ENCODE measurements at places on chromosomes 5 and 9.

- DNase-seq = no peak
Observed at GRCh38 chr5:54601411-54602230, 84.1 kb downstream of the SNX18 start.

DNA sequence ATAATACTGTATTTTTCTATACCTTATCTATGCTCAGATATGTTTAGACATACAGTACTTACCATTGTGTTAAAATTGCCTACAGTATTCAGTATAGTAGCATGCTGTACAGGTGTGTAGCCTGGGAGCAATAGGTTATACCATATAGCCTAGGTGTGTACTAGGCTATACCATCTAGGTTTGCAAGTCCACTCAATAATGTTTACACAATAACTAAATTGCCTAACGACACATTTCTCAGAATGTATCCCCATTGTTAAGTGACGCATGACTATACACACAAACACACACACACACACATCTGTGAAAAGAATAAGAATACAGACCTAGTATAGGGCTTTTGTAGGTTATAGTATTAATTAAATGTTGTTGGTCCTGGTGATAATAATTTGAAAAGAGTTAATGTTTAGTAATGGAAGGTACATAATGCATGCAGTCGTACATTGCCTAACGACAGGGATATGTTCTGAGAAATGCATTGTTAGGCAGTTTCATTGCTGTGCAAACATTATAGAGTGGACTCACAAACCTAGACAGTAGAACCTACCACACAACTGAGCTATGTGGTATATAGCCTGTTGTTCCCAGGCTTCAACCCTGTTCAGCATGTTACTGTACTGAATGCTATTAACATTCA lies 13.6 kb downstream of the TDRD7 start:
- no peak for DNase-seq

DNA sequence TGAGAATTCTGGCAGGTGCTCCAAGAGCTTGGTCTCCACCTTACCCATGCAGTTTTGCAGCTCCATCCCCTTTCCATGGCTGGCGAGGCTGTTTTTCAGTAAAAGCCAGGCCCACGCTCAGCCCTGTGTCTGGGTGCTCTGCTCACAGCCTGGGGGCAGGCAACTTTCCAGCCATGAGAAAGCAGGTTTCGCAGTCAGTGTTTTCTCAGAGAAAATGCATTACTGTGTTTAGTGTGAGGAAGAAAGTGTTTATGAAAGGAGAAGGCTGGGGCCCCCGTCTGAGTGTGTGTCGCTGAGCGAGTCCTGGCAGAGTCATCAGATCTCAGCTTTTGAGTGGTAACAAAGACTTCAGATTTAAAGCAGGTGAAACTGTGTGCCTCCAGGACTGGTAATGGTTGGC lies 248.1 kb downstream of the IRX1 start:
- no peak for DNase-seq

DNA sequence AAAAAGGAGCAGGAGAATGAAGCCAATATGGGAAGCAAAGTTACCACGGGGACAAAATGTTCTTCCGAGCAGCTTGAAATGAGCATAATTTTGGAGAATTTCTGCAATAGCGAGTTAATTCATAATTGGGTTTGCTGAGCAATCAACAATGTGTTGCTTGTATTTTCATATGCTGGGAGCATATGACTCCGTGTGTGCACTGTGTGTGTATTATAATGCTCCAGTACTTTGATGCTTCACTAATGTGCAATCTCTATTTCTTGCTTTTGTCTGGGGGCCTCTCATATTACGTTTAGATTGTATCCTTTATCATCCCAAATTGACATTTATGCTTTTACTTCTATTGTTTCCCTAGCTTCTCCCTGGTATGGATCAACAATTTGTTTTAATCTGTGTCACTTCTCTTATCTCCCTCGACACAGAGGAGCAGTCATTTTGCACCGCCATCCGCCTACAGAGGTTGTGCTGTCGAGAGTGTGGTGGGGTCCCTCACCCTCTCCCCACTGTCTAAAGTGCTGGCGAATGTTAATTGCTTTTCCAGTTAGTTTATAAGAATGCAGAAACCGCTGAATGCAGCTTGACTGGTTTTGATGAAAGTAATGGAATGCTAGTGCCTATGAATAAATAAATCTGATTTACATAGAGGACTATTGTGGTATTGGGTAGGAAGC lies 372.5 kb upstream of the WWC1 start:
- no peak for DNase-seq

DNA sequence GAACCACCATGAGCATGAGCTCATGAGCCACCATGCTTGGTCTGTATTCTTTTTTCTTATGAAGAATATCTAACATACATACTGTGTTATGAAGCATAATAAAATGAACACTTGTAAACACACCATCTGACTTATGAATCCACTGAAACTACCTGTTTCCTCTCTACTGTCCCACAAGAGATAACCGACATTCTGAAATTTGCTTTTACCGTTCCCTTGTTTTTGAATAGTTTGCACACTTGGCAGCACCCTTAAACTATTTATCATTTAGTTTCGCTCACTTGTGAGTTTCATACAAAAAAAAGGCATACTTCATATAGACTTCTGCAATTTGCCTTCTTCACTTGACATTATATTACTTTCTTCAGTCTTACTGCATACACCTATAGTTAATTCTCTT lies 8.9 kb downstream of the LARS1 start:
- DNase-seq = no peak

- peak; percentile 65 for DNase-seq
Observed at GRCh38 chr9:72524820-72525540, 3.6 kb downstream of the TMC1 start.

GRCh38 chr5:140011297-140011802 lies 31.7 kb downstream of the NRG2 start:
- DNase-seq = no peak

DNA sequence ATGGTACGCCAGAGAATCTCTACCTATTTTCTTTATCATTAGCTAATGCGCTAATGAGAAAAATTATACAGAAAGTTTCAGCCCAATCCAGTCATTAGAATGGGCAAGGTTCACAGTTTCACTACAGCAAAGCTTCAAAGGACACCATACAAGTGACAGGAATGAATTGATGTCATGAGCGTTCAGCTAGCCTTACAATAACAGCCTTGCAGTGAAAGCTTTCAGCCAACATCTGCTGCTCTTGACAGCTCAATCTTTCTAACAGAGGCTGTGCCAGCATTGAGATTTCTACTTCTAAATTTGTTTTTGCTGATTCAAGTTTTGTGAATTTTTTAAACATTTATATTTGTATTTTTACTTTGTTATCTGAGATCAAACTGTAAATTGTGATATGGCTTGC lies 302.4 kb upstream of the FAM174A start:
- DNase-seq = no peak

DNA sequence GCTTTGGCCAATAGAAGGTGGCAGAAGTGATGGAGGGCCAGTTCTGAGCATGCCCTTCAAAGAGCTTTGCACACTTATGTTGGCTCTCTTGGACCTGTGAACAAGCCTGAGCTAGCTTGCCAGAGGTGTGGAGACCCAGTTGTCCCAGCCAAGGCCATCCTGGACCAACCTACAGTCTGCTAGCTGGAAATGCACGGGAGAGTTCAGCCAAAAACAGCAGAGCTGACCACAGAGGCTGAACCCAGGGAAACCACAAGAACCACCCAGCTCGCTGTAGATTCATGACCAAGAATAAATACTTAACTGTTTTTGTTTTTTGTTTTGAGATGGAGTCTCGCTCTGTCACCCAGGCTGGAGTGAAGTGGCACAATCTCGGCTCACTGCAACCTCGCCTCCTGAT lies 65.4 kb upstream of the HAND1 start:
- no peak for DNase-seq

- DNase-seq = no peak
Observed at GRCh38 chr9:130387905-130388304, 56.9 kb upstream of the ASS1 start.

- DNase-seq = no peak
Observed at GRCh38 chr5:107408564-107408963, 262.2 kb downstream of the EFNA5 start.

GRCh38 chr9:113436728-113437515 lies 26.4 kb downstream of the C9orf43 start:
- DNase-seq = no peak

GRCh38 chr5:64958757-64959391 lies 190.1 kb downstream of the CWC27 start:
- no peak for DNase-seq

DNA sequence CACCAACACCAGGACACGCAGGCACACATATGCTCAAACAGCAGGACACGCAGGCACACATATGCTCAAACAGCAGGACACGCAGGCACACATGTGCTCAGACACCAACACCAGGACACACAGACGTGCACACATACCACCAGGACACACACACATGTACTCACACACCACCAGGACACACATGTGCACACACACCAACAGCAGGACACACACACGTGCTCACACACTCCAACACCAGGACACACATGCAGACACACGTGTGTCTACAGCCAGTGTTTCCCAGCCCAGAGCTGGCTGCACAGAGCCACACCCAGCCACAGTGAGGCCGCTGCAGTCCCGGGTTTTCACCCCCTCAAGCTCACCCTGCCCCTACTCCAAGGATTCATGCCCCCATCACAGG lies 25.0 kb upstream of the SLC12A7 start:
- DNase-seq = no peak

GRCh38 chr5:129973716-129974426 lies 69.6 kb downstream of the CHSY3 start:
- DNase-seq = no peak

- DNase-seq = no peak
Observed at GRCh38 chr9:36401897-36402480, 1.9 kb upstream of the RNF38 start.

GRCh38 chr5:160968480-160968879 lies 116.5 kb upstream of the ATP10B start:
- DNase-seq = no peak

GRCh38 chr9:106697390-106697749 lies 165.6 kb upstream of the ZNF462 start:
- DNase-seq = no peak

DNA sequence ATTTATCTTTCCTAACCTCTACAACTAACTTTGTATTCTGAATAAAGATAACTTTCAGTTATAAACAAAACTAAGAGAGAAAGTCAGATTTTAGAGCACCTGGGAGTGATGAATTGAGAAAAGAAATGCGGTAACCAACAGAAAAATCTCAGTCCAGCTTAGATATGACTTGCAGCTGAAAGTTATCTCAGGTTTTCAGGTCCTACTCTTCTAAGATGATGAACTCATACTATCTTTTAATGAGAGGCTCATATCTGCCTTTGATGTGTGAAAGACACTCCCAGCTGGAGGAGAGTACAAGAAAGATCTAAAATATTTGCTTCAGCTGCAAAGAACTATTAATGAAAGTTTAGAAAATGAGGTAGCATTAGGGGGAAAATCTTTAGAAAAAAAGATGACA lies 190.5 kb downstream of the DENND1A start:
- DNase-seq = no peak

DNA sequence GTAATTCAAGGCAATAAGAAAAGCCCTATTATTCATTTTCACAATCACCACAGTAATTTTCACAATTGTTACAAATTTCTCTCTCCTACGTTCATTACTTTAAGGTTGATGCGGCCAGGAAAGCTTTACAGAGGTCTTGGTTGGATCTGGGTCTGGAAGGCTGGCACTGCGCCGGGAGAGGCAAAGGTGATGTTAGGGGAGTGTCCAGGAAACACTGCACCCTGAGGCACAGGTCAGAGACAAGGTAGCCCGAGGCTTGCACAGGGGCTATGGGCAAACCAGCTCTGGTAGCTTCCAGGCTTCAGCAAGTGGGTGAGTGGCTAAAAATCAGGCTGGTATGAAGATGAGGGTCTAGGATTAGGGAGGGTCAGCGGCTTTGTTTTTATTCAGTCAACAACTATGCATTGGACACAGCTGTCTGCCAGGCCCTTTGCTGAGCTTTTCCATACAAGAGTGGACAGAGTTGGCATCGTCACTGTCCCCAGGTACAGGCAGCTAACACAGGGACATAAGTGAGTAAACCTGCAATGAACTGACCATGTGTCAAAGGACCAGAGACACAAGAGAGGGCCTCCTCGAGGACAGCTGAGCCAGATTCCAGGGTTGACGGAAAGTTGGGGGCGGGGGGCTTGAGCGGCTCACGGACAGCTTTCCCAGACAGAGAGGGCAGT lies 12.4 kb upstream of the TENT4A start:
- DNase-seq = no peak
